ENCODE measurements at places on chromosomes 3 and 15.

DNA sequence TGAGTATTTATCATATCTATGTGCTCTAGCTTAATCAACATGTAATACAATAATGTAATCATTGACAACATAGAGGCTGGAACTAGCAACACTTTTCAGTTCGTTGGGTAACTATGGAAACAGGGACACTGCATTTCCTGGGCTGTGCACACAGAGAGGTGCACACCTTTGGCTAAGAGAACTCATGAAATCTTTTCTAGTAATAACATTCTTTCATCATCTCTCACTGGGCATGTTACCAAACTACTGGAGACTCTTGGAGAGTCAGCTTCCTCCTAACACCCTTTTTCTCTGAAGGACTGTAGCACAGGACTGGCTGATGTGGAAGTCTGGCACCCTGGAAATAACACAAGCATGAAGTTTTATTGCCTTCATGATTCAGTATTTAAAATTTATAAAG is 135.6 kb downstream of the KCNMB2 start:
- peak; percentile 81 for DNase-seq

- DNase-seq: no peak
These were observed 298.7 kb downstream of the CLSTN2 start for GRCh38 chr3:140233702-140234101.

- no peak for DNase-seq
These were observed 53.4 kb downstream of the FILIP1L start for GRCh38 chr3:100060685-100061484.

DNA sequence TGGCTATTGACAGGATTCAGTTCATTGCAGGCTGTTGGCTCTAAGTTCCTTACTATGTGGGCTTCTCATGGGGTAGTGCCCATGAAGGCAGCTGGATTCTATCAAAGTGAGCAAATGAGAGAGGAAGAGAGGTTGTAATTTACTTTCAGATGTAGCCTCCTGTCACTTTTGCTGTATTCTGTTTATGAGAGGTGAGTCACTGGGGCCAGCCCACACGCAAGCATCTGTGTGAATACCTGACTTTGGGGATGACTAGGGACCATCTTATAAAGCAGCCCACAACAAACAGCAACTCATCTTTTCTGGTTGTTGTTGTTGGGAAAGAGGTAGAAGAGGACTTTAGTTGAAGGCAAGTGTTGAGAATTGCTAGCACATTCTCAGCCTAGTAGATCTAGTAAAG is 506.3 kb upstream of the GRM7 start:
- no peak for DNase-seq

DNA sequence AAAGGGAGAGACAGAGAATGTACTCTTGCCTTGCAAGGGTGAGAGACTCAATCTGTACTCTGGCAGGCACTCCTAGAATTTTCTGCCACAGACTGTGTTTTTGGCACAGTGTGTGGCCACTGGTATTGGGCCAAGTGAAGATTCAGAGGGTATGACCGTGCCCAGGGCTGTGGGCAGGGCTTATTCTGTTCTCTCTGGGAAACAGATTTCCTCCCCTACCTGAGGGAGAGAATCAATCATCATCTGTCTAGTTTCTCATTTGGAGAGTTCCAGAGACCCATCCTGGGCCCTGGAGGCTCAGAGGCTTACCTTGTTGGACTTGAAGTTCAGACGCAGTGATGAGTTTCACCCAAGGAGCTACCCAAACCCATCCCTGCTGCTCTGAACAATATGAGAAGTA is 28.2 kb downstream of the CSTA start:
- DNase-seq: no peak

GRCh38 chr15:51731549-51732267 is 5.7 kb downstream of the LYSMD2 start:
- no peak for DNase-seq

- no peak for DNase-seq
These were observed 36.1 kb downstream of the ST6GAL1 start for GRCh38 chr3:186966406-186966805.

DNA sequence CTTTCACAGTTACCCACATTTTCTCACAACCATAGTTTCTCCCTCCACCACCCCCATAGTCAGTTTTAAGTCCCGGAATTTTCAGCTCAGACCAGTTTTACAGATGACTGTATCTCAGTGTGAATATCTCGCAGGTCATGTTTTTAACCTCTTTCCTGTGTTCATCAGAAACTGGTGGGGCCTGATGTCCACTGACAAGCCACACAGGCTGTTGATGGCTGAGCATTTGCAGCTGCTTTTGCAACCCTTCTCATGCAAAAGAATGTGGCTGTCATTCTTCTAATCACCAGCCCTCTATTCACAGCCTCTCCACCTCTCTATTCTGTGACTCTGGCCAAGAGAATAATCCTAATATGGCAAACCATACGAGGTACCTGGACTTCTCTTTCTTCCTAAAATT is 8.5 kb downstream of the GYG1 start:
- DNase-seq: peak; percentile 58

DNA sequence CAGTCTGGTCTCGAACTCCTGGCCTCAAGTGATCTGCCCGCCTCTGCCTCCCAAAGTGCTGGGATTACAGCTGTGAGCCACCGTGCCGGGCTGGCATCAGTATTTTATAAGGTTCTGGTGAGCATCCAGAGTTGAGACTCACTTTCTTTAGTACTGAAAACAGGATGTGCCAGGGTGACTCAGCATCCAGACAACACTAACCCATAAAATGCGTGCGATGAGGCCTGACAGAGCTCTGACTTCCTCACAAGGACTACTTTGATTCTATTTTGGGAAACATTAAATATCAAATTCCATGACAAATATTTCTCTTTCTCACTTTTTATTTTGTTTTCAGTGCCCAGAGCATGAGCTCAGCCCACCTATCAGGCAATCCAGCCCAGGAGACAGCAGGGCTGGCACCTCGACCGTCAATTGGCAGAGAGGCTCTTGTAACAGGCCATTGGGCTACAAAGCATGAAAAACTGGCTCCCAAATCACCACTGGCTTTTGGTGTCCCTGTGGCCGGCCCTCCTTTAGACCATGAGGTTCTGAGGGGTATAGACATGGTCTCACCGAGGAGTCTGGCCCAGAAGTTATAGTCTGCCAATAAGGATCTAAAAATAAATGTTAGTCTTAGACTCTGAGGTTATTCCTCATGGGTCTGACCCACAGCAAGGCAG is 75.0 kb downstream of the FEM1B start:
- DNase-seq: peak; percentile 85

DNA sequence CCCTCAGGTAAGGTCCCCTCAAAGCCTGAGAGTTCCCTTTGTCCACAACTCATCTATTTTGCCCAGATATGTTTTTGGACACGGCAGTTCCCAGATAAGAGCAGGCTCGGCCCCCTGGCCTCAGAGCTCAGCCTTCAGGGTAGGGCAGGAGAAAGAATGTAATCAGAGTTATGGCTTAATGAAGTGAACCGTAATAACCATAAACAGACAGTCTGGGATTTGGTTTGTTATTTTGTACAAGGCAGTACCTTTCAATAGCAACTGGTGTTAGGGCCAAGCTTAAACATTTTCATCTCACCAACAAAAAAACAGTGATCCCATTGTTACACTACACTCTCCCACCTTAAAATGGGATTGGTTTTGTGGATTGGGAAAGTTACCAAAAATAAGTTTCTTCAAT is 12.2 kb upstream of the ALDH1A3 start:
- no peak for DNase-seq

GRCh38 chr15:93703092-93703739 is 528.1 kb upstream of the MCTP2 start:
- no peak for DNase-seq

- no peak for DNase-seq
These were observed 2.0 kb upstream of the GP9 start for GRCh38 chr3:129058441-129059200.

- no peak for DNase-seq
These were observed 205.9 kb downstream of the P3H2 start for GRCh38 chr3:189914799-189915198.

GRCh38 chr3:130932979-130933378 is 39.1 kb downstream of the ATP2C1 start:
- DNase-seq: no peak

- DNase-seq: peak; percentile 57
These were observed 15.4 kb upstream of the RFC4 start for GRCh38 chr3:186821429-186822387.

DNA sequence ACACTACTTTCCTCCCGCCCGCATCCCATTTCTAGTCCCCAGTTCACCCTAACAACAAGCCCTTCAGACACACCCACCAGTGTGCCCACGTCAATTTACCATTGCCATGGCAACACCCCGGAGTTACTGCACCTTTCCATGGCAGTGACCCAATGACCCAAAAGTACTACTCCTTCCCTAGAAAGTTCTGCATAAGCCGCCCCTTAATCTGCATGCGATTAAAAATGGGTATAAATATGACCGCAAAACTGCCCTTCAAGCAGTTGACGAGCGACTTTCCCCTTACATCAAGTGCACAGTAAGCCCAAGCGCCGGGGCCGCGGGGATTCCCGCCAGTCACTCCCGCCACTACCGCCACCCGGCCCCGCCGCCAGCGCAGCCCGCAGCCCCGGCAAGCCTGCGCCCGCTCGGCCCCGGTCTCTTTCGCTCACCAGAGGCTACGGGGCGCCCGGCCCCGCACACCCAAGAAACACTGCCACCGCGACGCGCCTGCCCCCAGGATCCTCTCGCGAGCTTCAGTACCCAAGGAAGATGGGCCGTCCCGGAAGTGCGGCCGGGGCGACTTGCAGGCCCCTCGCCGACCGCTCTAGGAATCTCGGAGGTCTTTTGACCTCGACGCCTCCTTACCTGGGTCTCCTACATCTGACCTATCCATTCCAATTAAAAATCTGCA is 27.2 kb upstream of the ZNF502 start:
- DNase-seq: peak; percentile 87

DNA sequence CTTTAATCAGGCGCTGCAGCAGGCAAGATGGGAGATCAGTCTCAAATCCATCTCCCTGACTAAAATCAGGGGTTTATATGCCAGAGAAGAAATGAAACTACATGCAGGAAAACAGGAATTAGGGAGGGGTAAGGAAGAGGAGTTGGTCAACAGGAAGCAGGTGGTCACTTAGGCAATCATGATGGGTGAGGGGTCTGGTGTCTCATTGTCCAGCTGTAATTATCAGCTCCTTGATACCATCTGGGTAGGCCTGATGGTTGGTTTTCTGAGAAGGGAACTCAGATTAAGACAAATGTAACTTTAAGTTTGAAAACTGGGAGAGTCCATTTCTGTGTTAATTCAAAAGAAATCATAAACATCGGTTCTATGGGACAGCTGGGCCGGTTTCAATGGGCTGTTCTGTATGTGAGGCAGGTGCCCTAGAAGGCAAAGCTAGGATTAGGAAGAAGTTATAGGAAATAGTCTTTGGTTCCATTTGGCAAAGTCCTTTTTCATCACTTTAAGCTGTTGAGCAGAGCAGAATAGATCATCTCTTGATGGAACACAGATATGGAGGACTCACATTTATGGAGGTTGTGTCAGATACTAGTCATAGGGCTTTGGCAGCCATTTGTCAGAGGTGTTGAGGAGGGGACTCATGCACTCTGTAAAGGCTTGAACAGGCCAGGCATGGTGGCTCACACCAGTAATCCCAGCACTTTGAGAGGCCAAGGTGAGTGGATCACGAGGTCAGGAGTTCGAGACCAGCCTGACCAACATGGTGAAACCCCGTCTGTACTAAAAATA is 149.4 kb downstream of the VGLL4 start:
- DNase-seq: no peak

Measured in cardiac muscle cell (in vitro differentiated cells and primary cell).